Caco-2 (cell line): ENCODE measurements at places on chromosomes 3 and 15. TPM values are rescaled to one million over a fixed set of nuclear protein-coding genes. Genes with fewer than 3 reads are reported as not detected.

FOXB1 gene
- not detected in 2 replicates for total RNA-seq

RLBP1 gene
- not detected in 2 replicates for total RNA-seq

GRCh38 chr3:125054449-125055329 is 1.1 kb downstream of the HEG1 start:
- DNase-seq = no peak

DNA sequence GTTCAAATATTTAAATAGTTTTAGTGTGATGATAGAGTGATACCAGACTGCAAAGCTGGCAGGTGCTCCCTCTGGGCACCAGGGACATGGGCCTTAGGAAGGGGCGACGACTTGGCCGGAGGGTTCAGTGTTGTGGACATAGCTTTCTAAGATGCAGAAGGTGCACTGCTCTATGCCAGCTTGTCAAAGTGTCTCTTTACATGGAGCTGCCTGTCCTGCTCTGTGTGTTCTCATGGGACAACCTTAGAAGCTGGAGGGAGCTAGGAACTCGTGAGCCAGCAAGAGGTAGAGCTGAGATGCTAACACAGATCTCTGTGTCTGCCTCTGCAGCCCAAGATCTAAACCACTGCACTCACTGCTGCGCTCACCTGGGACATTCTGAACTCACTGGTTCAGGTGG is 77.8 kb downstream of the SENP2 start:
- no peak for DNase-seq

DNA sequence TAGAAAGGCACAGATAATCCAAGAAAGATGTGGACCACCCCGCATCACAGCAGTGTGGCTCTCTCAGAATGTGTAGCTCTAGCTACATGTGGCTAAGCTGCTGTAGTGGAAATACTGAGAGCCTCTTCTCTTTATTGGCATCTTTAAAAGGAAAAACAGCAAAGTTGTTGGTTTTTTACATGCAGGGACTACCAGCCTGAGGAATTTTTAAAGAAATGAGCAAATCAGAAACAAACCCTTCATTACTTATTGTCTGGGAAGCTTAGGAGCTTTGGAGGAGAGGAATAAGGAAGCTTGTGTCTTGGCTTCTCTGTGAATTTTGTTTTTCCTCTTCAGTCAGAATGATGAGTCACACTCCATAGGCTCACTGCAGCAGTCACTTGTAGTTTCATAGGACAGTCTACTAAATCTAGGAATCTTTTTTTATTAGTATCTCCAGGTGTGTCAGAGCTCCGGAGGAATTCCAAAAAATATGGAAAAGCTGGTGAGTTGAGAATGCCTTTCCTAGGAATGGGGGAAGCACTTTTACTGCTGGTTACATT is 27.5 kb downstream of the POLG start:
- no peak for DNase-seq

GRCh38 chr15:36999778-37000177 is 100.6 kb downstream of the MEIS2 start:
- no peak for DNase-seq

GRCh38 chr3:186339180-186339918 is 22.7 kb downstream of the DGKG start:
- no peak for DNase-seq

DNA sequence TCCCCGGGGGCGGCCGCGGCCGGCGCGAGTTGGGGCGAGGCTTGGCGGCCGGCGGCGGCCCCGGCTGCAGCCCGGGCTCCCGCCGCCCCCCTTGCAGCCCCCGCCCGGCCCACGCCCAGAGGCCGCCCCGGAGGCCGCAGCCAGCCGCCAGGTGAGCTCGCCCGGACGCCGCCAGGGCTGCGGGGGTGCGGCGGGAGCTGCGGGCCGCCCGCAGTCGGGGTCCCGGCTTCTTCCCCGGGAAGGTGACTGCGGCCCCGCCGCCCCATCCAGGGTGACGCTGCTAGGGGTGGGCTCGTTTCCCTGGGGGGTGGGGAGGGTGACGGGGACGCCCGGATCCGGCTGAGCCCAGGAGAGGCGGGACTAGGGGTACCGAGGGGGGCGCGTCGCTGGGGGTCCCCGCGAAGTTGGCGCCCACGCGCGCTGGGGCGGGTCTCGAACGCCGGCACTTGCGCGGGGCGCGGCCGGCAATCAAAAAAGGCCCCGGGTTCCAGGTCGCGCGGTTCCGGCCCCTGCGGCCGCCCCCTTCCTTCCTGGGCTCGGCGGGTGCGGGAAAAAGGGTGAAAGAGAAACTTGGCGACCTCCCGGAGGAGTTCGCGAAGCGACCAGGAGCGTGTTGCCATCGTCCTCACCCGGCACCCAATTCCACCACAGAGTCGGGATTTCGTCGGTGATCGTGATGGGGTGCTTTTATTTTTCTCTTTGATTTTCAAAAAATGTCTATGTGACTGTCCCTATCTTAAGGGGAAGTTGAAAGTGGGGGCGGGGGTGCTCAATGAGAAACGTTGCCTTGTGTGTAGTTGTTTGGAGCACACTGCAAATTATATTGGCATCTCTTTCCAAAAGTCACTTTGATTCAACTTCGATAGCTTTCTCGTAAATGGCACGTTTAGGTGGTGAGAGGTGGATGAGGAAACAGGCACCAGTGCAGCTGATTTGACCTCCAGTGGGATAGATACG is 619 bp downstream of the ATXN7 start:
- no peak for DNase-seq

- no peak for DNase-seq
Measured at GRCh38 chr3:149727656-149728055, 24.6 kb downstream of the COMMD2 start.
